ENCODE measurements at places on chromosomes 5 and 9. TPM values are rescaled to one million over a fixed set of nuclear protein-coding genes. Genes with fewer than 3 reads are reported as not detected.

The WNT8A gene
- total RNA-seq: not detected

The PFN3 gene
- total RNA-seq: not detected

The TYRP1 gene
- total RNA-seq: 0.34 TPM

The SLC1A3 gene
- 0.34 TPM for total RNA-seq

The CD72 gene
- not detected for total RNA-seq

The SGCD gene
- total RNA-seq: not detected

The RGS14 gene
- total RNA-seq: 7.2 TPM

The NREP gene
- total RNA-seq: 8.5 TPM

The ITK gene
- total RNA-seq: not detected

The PGM5 gene
- 5.5 TPM for total RNA-seq

The RANBP3L gene
- not detected for total RNA-seq

The ZNF618 gene
- 14.4 TPM for total RNA-seq

The CCL27 gene
- not detected for total RNA-seq

The PCDHGA6 gene
- total RNA-seq: 0.73 TPM

The SLC46A2 gene
- total RNA-seq: not detected

The CDC20B gene
- total RNA-seq: not detected

The ZNF367 gene
- 9.4 TPM for total RNA-seq

The MAMDC4 gene
- 1.9 TPM for total RNA-seq

The ZNF608 gene
- total RNA-seq: 11.0 TPM

The SHC3 gene
- total RNA-seq: under 0.01 TPM

The SLC36A3 gene
- not detected for total RNA-seq

The QRFP gene
- total RNA-seq: not detected

The PCDHAC1 gene
- not detected for total RNA-seq

The DMRT3 gene
- not detected for total RNA-seq

The TAF1L gene
- total RNA-seq: not detected

The PCDHA6 gene
- 0.27 TPM for total RNA-seq

The PROB1 gene
- 2.5 TPM for total RNA-seq

The KIF24 gene
- total RNA-seq: 3.1 TPM

The WDR38 gene
- total RNA-seq: not detected

The C5orf58 gene
- total RNA-seq: not detected

The CEP78 gene
- 27.0 TPM for total RNA-seq

Data from mammary microvascular endothelial cell (primary cell).